ENCODE measurements at places on chromosomes 13 and 19. TPM values are rescaled to one million over a fixed set of nuclear protein-coding genes. Genes with fewer than 3 reads are reported as not detected.

ADM5 gene
- total RNA-seq, result 0.63 TPM

DNA sequence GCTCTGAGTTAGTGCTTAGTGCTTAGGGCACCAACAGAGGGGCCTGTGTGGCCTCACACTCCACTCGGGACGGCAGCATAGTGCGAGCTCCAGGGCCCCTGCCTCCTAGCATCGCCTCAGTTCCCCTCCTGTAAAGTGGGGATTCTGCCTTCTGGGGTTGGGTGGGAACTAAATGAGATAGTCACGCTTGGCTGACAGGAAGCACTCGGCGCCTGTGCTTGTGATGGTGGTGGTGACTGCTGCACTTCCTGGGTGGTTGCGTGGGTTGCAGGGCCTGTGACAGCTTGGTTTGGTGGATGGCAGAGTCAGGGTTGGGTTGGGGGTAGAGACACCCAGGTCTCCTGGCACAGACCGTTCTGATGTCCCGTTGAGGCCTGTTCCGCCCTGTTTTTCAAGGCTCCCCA lies 7.7 kb downstream of the PLEKHF1 start:
- DNase-seq, result no peak

- peak; percentile 41 for DNase-seq
Observed at GRCh38 chr13:30338331-30338851, 31.0 kb upstream of the KATNAL1 start.

DNA sequence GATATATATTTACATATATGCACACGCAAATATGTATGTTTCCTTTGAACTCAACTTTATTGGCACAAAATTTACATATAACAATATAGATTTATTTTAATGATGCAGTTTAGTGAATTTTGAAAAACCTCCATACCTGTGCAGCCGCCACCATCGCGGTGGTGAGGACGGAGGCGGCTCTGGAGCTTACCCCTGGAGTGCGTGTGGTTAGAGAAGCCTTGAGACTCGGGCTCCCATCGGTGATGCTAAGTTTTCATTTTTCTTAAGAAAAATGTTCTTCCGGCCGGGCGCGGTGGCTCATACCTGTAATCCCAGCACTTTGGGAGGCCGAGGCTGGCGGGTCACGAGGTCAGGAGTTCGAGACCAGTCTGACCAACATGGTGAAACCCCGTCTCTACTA lies 31.8 kb downstream of the GJA3 start:
- DNase-seq, result no peak

GRCh38 chr19:12796146-12797071 lies 5.1 kb downstream of the JUNB start:
- DNase-seq, result peak; percentile 86

DNA sequence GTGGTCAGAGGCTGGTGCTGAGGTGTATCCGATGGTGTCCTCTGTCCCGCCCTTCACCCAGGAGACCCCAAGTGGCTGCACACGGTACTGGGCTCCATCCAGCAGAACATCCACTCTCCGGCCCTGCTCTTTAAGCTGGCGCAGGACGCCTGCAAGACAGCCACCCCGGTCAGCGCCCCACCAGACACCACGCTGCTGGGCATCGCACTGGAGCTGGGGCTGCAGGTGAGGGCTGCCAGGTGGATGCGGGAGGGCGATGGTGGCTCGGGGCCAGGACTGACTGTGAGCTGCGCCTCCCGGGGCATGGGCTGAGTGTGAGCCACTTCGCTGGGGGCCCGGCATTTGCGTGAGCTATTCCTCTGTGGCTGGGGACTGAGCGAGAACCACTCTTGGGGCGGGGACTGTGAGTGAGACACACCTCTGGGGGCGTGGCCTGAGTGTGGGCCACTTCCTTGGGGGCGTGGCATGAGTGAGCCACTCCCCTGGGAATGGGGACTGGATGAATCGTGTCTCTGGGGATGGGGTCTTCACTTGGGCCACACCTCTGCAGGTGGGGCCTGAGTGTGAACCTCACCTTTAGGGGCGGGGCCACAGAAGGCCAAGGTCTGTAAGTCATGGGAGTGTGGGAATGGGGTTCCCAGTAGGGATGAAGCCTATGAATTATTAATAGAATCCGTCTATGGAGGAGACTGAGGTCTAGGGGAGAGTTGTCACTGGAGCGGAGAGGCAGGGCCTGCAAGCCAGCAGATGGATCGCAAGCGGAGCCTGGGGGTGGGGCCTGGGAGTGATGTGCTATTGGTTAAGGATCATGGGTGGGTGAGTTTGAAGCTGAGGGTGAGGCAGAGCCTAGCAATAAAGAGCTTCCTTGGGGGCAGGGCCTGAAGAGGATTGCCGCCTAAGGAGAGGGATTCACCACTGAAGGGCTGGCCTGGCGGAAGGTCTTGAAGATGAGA lies 30.5 kb downstream of the ZSWIM4 start:
- DNase-seq, result no peak

RAB3D gene
- total RNA-seq, result 16.3 TPM

RINL gene
- total RNA-seq, result 1.3 TPM

GRCh38 chr19:54415208-54415900 lies at the start of gene TTYH1:
TSS of gene TTYH1 (plus strand) at chr19:54415464. CDS start at chr19:54415553, 89 bp downstream.
- DNase-seq, result no peak

DNA sequence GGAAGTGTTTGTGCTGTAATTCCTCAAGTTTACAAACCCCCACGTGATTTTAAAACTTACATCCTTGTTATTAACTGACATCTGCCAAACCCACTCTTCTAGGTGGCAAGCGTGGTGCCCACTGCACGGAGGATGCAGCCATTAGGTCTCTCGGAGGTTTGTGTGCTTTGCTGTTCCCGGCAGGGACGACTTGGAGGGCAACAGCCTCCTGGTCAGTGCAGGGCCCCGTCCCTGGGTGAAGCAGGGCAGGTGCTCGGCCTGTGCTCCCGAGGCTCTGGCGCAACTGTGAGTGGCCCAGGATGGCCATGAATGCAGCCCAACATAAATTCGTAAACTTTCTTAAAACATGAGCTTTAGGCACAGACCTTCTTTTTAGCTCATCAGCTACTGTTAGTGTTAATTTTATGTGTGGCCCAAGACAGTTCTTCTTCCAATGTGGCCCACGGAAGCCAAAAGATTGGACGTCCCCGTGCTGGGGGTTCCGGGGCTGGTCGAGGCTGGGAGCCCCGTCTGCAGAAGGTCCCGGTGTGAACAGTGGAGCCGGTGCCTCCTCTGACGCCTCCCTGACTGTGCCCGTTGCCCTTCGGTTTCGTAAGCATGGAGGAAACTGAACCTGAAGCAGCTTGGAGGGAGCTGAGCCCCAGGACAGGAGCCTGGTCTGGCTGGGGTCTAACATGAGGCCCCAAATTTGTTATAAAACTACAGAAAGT lies 11.9 kb downstream of the GAS6 start:
- no peak for DNase-seq

DNA sequence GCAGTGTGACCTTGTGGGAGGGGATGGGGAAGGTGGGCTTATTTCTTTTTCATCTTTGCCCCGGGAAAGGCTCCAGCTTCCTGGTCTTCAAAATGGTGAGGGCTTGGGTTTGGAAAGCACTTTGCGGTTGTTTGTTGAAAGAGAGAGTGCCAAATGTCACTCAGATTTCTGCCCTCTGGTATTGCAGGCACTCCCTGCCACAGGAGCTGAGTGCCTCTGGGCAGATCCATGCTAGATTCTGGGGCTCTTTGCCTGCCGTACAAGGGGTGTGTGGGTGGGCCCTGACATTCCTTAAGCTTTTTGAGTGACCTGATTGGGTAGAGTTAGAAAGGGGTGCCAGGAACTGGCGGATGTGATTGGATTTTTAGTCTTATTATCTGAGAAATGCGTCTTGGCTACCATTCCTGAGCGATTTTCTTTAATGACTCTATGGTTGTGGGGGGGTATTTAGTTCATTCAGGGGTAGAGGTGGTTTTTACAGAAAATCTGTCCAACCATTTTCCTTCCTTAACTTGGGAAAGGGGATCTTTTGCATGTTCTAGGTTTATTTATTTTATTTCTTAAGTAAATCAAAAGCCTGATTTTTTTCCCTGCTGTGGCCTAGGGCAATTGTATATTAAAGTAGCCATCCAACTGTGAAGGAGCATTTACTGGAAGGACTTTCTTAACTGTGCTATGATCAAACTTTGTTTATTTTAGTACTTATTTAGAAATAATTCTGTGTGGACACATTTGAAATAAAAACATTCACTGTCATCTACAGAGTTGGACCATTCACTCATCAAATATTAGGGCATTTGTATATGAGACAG lies 3.2 kb downstream of the ARHGAP35 start:
- peak; percentile 91 for DNase-seq

DNA sequence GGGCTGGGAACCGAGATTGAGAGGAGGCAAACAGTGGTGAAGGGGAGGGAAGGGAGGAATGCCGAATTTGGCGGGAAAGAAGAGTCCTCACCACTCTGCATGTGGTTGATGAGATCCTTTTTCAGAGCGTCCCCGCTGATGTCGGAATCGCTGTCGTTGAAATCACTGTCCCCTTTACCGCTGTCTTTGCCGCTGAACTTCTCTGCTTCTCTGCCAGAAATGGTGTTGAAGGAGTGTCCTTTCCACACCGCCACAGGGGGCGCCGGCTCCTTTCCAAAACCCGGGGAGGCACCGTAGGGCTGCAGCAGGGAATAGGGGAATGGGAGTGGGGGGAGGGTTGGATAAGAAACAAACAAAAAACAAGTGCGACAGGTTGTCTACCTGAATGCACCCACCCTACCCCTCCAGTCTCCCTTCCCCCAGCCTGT lies 3.1 kb downstream of the PCDH8 start:
- DNase-seq, result no peak

DNA sequence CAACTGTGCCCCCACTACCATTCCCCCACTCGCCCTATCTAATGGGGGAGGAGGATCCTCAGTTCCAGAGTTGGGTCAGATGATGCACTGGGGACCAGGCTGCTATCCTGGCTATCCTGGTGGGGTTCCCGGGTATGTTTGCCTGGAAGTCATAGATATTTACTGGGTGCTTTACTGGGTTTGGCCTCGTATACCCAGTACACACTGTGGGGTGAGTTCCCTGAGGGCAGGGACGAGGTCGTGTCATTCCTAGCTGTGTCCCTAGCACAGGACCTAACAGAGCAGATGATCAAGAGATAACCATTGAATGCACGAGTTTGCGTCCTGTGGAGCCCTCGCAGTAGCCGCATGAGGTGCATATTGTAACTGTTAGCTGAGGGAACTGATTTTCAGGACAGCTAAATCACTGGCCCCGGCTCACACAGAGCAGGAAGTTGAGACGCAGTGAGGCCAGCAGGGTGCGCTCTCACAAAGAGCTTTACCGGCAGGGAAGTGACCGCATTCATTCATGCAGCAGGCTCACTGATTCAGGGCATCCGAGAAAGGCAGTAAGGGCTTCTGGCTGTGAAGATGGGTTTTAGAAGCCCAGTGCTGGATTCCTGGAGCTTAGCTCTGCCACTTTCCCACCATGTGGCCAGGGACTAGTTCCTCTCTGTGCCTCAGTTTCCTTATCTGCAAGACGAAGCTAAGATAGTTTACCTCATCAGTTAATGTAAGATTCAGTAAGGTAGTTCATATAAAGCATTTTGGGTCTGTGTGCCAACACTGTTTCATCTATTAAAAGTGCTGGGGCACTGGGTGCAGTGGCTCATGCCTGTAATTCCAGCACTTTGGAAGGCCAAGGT lies 6.0 kb downstream of the RUVBL2 start:
- peak; percentile 70 for DNase-seq

- no peak for DNase-seq
Observed at GRCh38 chr13:50419331-50419865, 404.2 kb downstream of the KCNRG start.

DNA sequence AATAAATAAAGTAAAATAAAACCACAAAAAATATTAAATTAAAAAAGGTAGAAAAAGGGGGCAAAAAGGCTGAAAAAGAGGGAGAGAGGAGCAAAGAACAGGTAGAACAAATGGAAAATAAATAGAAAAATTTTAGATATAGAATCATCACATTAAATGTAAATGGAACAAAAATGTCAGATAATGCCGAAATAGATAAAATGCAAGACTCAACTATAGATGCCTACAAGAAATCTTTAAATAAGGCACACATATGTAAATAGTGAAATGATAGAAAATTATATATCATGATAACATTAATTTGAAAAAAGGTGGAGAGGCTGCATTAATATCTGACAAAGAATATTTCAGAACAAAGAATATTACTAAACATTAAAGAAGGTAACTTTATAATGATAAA lies 477.1 kb upstream of the SPRY2 start:
- DNase-seq, result no peak

WDR88 gene
- total RNA-seq, result not detected

- no peak for DNase-seq
Observed at GRCh38 chr13:106594980-106595379, 27.0 kb upstream of the ARGLU1 start.

DNA sequence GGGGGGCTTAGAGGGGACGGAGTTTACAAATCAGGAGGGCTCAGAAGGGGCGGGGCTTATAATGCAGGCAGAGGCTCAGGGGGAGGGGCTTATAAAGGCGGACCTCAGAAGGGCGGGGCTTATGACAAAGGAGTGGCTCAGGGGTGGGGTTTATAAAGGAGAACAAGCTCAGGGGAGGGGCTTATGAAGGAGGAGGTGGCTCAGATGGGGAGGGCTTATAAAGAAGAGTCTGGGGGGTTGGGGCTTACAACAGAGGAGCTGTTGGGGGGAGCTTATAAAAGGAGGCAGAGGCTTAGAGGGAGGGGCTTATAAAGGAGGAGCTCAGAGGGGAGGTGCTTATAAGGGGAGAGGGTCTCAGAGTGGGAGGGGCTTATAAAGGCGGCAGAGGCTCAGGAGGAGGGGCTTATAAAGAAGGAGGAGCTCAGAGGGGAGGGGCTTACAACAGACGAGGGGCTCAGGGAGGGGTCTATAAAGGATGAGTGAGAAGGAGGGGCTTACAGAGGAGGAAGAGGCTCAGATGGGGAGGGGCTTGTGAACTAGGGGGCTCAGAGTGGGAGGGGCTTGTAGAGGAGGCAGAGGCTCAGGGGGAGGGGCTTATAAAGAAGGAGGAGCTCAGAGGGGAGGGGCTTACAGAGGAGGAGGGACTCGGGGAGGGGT lies 1.0 kb downstream of the SMIM24 start:
- no peak for DNase-seq

- DNase-seq, result peak; percentile 67
Observed at GRCh38 chr13:77002590-77003190, 10.8 kb downstream of the CLN5 start.

DNA sequence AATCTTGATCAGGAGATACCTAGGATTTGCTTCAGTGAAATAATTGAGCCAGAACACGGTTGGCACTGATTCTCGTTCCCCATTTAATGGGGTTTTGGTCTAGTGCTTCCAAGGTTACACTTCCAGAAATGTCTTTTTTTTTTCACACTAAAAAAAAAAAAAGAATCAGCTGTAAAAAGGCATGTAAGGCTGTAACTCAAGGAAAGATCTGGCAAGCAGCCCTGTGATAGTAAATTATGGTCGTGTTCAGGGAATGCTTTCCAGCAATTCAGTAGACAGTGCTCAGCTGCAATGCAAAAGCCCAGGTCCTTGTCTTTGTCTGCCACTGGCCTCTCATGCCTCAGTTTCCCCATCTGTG lies 27.2 kb upstream of the NDUFS7 start:
- peak; percentile 52 for DNase-seq

- no peak for DNase-seq
Observed at GRCh38 chr13:102911336-102911735, 65.5 kb downstream of the ERCC5 start.

DNA sequence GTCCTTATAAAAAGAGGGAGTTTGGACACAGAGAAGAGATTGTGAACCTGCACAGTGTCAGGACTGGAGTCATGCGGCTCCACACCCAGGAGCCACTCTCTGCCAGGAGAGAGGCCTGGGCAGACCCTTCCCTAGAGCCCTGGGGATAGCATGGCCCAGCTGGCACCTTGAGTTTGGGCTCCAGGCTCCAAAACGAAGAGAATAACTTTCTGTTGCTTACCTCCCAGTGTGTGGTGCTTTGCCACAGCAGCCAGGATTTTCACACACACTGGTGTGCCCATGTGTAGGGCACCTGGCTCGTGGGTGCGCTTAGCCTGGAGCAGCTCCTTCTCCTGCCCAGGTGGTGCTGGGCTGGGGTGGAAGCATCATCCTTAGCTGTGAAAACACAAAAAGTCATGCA lies 344.3 kb downstream of the TEX29 start:
- no peak for DNase-seq

LRG1 gene
- not detected for total RNA-seq
